ENCODE measurements at places on chromosomes 7 and 10.

GRCh38 chr7:22853674-22854157 is 31.1 kb upstream of the TOMM7 start:
- peak; percentile 75 for DNase-seq

DNA sequence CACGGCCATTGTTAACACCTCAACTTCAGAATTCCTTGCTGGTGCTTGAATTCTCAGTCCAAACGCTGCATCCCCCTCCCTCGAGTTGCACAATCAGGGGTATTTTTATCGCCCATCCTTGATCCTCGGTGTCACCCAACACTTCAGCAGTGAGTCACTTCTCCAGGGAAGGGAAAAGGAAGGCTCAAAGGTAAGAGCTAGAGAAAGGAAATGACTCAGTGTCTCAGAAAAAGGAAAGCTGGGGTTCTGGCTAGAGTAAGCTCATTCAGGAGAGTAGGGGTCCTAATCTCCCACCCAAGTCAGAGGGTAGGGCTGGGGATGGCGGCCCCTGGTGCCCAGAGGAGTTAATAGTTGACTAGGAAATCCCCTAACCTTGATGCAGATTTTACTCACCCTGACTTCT is 39.8 kb upstream of the TRIM8 start:
- no peak for DNase-seq

DNA sequence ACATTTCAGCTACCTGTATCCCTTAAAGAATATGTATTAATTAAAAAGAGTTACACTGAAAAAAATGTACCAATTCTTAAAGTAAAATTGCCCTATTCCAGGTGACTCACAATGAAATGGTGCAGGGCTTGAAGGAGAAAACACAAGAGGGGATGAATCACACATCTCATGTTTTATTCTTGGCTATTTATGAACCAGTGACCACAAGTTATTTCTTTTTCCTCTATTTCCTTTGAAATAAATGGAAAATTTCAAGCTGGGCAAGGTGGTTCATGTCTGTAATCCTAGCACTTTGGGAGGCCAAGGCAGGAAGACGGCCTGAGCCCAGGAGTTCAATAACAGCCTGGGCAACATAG is 106.8 kb downstream of the UBE2H start:
- DNase-seq: no peak

DNA sequence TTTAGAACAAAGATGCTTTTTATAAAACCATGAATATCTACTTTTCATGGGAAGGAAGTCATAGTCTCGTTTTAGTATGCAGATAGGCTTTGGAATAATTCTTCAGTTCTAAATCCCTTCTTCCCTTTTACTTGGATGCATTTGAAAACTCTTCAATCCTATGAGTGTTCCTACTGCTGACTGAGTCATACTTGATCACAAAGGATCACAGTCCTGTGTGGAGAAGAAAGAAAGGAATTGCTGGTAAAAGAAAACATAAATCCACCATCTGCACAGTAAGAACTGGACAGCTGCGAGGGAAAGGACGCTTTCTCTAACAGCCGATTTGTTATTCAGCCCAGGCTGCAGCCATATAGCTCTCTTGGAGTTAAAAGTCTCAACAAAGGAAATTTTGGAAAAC is 209.9 kb downstream of the SEMA3E start:
- DNase-seq: no peak

GRCh38 chr10:11875494-11876281 is 52.5 kb downstream of the PROSER2 start:
- DNase-seq: no peak

DNA sequence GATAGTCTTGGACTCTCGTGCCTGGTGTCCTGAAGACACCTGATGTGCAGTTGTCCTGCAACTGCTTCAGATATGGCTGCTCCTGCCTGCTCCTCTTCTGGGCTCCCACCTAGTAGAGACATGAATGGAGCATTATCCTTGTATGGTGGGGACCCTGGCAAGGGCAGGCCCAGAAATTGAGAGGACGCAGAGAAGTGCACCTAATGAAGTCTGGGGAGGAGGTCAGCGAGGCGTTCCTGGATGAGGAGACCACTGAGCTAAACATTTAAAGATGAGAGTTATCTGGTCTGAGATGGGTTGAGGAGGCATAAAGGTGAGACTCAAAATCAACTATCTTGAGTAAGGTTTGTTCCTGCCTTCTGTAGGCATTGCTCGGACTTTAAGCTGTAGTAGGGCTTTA is 66.3 kb downstream of the WDFY4 start:
- no peak for DNase-seq

DNA sequence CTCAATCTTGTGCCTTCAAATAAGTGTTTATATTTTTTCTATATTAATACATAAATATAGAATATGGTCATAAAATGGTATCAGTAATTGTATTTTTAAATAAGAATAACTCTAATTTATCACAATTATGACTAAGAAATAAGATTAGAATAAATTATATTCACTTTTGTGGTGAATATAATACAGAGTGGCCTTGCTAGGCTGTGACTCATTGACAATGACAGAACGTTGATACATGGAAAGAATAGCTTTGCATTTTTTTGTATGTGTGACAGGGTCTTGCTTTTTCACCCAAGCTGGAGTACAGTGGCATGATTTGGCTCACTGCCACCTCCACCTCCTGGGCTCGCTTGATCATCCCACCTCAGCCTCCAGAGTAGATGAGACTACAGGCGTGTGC is 47.8 kb upstream of the PCLO start:
- DNase-seq: no peak

DNA sequence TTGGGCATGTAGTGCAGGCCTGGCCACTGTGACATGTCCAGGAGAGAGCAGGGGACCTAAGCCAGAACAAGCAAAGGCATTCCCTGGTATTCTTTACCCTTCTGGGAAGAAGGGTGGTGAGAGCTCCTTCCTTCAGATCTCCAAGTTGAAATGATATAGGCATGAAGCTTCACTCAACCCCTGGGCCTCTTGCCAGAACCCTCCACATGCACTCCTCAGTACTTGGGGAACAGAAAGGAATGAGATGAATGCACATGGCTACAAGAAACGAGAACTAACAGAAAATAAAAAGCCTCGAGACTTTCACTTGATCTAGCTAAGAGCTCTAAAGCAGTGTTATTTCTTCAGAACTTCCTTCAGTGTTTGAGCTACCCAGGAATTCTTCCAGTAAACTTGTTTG is 262.2 kb downstream of the ETV1 start:
- DNase-seq: no peak

GRCh38 chr10:85067955-85068354 is 739.6 kb downstream of the CCSER2 start:
- DNase-seq: no peak

DNA sequence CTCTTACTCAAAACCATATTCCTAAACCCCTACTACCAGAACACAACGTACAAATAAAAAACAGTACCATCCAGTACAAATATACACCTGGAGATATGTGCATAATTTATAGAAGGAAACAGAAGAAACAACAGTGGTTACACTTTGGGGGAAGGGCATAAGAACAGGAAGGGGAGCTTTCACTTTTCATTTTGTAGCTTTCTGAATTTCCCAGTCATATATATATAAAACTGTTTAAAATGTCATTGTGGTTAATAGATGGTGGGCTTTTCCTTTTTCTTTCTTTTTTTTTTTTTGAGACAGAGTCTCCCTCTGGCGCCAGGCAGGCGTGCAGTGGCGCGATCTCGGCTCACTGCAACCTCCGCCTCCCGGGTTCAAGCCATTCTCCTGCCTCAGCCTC is 47.2 kb downstream of the MALSU1 start:
- DNase-seq: peak; percentile 29

- DNase-seq: no peak
Observed at GRCh38 chr7:24842449-24843241, 85.4 kb upstream of the GSDME start.

- DNase-seq: peak; percentile 11
Observed at GRCh38 chr7:80392229-80393169, 119.4 kb downstream of the GNAT3 start.

DNA sequence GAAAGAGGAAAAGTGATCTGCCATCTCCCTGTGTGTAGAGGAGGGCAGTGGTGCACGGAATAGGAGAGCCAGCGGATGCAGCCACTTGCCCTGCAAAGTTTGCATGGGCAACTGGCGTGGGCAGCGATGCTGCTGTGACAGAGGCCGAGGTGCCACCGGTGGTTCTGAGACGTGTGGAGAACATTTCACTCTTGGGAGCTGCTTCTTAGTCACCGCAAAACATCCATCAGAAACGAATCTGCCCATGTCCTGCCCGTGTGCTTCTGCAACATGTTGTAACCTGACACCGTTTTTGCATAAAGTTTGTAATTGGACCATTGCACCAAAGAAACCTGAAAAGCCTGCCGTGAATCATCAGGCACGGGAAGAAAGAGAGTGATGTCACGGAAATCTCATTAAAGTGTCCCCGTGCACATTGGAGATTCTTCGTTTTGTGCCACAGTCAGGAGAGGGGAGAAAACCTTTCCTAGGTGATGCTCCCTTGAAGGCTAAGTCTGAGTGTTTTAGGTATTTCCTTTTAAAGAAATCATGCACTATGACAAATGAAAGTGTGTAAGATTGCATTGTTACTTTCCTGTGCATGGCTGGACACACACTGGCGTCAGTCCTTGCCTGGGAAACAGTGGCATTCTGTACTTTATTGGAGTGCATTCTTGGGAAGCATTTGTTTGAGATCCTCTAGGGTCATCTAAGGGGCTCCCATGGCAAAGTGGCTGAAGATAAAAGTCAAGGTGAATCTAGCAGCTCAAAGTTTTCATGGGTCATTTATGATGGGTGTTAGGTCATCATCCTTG is 302.6 kb downstream of the KLF6 start:
- no peak for DNase-seq

GRCh38 chr10:86756511-86757112 is at the start of gene BMPR1A:
Gene BMPR1A (plus strand): TSS chr10:86756619. CDS start chr10:86876019, 119,400 bp downstream.
- no peak for DNase-seq

- no peak for DNase-seq
Observed at GRCh38 chr10:97372233-97372875, 28.8 kb downstream of the RRP12 start.

DNA sequence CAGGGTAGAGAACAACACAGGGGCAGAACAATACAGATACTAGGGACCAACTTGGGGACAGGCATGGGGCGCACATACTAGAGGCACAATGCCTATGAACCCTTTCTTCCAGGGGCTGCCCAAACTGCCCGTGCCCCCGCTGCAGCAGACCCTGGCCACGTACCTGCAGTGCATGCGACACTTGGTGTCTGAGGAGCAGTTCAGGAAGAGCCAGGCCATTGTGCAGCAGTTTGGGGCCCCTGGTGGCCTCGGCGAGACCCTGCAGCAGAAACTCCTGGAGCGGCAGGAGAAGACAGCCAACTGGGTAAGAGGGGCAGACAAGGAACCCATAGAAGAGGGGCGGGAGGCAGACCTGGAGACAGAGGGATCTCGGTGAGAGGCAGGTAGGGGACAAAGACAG is 5.8 kb downstream of the CHAT start:
- DNase-seq: no peak

DNA sequence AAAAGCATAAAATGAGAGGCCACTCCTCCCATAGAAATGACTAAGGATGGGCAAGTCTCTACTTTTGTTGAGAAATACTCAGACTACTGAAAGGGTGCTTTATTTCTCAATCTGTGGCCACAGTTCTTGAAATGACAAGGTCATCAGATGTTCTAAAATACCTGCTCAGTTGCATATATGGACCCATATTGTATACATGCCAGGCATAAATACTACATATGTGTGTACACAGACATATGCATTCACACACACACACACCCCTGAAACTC is 691.5 kb upstream of the SORCS1 start:
- no peak for DNase-seq

GRCh38 chr10:76632767-76633051 is 1004.9 kb downstream of the KCNMA1 start:
- DNase-seq: peak; percentile 5

DNA sequence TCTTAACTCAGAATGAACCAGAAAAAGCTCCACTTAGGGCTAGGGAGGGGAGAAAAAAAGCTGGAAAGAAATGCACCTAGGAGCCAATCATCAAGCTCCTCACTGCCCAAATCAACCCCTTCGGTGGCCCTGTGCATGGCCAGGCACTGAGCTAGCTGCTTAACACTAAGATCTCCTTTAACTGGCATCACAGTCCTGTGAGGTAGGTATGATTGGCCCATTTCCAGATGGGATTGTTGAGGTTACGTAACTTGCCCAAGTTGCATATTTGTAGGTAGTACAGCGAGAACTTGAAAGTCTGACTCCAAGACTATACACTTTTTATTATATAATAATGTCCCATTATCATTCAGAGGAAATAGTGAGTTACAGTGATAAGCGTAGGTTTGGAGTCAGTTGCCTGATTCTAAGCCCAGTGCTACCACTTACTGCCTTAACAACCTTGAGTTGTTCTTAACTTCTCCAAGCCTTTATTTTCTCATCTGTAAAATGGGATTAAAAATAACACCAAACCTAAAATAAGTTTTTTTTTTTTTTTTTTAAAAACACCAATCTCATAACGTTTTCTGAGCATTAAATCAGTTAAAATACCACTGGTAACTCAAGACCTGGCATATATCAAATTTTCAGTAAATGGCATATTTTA is 37.2 kb upstream of the ACSL5 start:
- DNase-seq: no peak

- peak; percentile 54 for DNase-seq
Observed at GRCh38 chr7:8114175-8114574, 145.6 kb downstream of the GLCCI1 start.

All from activated CD4-positive, alpha-beta T cell treated with anti-CD3 and anti-CD28 coated beads, Interleukin-2, amount 50 U/mL, for 16 hours (primary cell).